RCC 7860 (cell line): ENCODE measurements at places on chromosomes 3 and 15.

- DNase-seq = no peak
These were observed 25.6 kb downstream of the IQCB1 start for GRCh38 chr3:121809249-121809648.

GRCh38 chr3:12706504-12707253 is 42.8 kb upstream of the RAF1 start:
- DNase-seq = peak; percentile 47

GRCh38 chr15:76078285-76078877 is 18.6 kb downstream of the TMEM266 start:
- no peak for DNase-seq

GRCh38 chr3:196971094-196971698 is 2.6 kb upstream of the PIGZ start:
- DNase-seq = no peak

- DNase-seq = no peak
These were observed 40.3 kb downstream of the EIF4E3 start for GRCh38 chr3:71684757-71685386.

DNA sequence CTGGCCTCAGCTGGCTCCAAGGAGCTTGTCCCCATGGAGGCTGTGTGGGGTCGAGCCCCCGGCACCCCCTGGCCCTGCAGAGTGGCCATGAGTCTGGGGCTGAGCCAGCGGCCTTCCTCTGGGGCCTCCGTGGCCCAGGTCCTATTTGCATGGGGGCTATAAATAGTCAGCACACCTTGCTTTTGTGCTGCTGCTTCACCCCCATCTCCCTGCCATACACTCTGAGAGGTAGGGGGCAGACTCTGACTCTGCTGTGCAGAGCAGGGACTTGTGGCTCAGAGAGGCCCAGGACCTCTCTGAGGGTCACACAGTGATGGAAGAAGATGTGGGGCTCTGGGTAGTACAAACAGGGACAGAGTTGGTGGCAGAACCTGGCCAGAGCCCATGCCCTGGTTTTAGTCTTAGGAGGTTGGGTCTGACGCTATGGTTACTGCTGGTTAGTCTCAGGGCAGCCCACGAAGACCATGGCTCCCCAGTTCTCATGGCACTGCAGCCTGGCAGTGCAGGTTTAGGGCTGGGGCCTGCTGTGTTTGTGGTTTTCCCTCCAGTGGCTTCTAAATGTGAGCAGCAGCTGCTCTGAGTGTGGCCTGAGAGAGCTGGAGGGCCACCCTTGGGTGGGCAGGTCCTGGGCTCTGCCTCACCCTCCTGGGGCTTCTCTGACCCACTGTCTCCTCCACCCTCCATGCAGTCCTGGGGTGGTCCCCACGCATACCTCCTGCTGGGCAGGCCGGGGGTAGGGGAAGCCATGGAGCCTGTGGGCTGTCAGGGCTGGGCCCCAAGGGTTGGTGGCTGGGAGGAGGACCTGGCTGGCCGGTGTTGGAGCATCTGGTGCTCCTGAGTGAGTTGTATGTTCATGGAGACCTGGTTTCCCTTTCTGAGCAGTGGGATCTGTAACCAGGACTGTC is 13.6 kb downstream of the PRKCD start:
- DNase-seq = no peak

DNA sequence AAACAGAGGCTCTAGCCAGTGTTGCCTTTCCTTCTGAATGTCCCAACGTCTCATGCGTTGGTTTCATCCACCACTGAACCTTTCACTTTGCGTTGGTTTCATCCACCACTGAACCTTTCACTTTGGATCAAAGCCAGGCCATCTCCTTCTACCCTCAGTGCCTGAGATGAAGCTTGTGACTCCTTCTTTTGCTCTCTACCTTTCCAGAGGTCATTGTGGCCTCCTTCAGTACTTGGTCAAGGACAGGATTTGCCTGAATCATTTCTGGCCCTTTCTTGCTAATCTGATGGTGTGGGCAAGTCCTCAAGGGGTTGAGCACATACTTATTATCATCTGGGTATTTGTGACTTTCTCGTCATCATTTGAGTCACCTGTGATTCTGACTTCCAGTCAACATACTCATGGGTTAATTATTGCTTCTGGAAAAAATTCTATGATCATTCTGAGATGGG is 50.0 kb downstream of the SELENOT start:
- peak; percentile 69 for DNase-seq

DNA sequence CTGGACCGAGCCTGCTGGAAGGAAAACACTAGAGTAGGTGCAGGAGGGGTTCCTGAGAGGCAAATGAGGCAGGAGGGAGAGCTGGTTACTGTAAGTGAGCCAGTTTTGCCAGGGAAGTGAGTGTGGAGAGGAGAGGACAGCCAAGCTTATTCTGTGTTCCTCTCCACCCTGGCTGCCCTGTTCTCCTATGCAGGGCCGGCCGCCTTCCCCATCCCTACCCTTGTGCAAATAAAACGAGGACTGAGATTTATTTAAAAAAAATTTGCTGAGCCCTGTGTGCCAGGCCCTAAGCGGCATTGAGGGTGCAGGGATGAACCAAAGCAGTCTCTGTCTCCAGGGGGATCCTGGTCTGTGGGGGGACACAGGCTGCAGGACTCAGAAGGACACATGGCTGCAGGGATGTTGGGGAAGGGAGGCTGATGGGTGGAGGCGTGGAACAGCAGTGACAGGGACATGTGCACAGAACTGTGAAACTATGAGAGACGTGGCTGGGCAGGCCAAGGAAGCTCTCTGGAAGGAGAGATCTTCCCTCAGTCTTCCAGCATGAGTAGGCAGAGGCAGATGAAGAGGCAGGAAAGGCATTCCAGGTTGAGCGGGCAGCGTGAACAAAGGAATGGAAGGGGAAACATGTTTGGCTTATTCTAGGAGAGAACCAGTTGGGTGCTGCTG is 12.1 kb downstream of the CORO2B start:
- DNase-seq = no peak

GRCh38 chr3:49500732-49501609 is 30.9 kb downstream of the DAG1 start:
- DNase-seq = peak; percentile 72

DNA sequence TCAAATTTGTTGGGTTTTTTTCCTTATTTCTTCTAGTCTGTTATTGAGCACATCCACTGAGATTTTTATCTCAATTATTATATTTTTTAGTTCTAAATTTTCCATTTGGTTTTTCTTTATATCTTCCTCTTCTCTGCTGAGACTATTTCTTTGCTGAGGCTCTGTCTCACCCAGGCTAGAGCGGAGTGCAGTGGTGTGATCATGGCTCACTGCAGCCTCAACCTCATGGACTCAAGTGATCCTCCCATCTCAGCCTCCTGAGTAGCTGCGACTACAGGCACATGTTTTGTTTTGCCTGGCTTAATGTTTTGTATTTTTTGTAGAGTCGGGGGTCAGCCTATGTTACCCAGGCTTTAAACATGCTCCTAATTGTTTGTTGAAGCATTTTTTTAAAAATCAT is 10.2 kb downstream of the CTDSPL start:
- no peak for DNase-seq

- DNase-seq = no peak
These were observed 12.7 kb upstream of the MINDY4B start for GRCh38 chr3:150917951-150918350.

DNA sequence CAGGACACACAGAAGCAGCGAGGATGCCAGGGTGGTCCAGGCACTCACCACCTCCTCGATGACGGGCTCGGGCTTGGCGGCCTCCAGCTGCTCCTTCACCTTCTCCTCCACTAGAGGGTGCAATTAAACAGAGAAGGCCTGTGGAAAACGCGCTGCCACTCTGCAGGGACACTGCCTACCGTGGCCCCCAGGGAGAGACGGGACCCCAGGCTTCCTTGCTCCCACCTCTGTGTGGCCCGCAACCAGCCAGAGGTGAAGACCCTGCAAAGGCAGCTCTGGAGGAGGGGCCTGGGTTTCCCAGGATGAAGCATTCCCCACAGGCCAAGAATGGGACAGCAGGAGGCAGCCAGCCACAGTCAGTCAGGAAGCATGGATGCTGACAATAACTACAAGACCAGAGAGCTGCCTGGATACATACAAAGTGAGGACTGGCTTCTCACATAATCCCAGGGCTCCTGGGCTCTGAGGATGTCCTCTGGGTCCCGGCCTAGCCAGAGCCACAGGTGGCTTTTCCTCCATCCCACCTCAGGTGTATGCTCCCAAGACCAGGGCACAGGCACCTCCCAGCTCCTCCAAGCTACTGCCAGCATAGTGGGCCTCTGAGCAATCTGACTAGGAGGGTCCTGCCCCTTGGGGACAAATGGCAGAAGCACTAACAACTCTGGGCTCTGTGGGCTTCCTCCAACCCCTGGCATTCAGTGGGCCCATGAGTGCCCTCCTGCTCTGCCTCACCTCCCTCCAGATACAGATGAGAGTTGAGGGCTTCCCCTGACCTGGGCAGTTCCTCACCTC is 46.2 kb downstream of the PTH1R start:
- no peak for DNase-seq

- peak; percentile 15 for DNase-seq
These were observed 245.4 kb downstream of the ULK4 start for GRCh38 chr3:41716471-41716870.

DNA sequence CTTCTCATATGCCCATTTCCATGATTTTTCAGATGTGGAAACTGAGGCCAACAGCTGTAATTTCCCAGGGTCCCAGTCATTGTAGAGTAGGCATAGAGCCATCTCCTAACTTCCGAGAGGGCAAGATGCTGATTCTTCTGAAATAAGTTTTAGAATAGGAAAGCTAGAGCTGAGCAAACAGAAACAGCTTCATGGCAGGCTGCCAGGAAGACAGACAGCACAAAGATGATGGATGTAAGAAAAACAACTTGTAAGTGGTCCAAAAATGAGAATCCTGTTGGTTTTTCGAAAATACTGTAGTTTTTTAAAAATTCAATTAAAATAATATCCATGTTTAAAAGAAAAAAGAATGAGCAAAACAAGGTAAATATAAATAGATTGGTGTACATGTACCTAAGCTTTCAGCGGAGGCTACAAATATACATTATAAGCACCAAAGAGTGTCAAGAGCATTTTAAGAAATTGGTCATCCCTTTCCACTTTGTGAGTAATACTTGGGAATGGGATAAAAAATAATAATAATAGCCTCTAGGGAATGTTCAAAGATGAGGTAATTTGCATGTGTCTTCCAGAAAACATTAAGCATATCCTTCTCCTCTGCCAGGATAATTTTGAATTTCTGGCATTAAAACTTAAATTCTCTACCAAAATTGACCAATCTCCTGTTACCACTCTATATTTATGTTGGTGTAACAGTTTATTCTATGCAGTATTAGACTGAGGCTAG is 406.6 kb downstream of the MECOM start:
- DNase-seq = no peak

DNA sequence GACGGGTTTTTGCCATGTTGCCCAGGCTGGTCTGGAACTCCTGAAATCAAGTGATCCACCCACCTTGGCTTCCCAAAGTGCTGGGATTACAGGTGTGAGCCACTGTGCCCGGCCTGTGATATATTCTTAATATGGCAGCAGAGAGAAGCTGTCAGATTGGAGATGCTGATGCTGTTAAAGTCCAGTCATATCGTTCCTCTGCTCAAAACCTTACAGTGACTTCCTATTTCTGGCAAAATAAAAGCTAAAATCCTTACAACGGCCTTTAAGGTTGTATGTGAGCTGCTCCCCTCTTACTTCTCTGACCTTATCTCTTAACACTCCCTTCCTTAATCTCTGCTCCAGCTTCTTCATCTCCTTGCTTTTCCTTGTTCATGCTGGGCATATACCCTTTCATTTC is 26.6 kb upstream of the MGA start:
- no peak for DNase-seq

DNA sequence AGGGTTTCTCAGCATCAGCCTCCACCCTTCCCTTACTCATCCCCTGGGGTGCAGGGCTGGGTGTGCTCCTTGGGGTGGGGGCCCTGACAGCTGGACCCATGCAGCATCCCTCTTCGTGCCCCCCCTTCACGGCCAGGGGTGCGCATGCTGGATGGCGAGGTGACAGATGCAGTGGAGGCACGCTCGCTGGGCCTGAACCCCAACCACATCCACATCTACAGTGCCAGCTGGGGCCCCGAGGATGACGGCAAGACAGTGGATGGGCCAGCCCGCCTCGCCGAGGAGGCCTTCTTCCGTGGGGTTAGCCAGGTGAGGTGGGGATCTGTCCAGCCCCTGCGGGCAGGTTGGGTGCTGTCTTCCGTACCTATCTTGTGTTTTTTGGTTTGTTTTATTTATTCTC is 6.3 kb upstream of the FES start:
- no peak for DNase-seq

- DNase-seq = no peak
These were observed 131.3 kb downstream of the PDE8A start for GRCh38 chr15:85112997-85113396.

- peak; percentile 91 for DNase-seq
These were observed at the start of gene TPM1 for GRCh38 chr15:63041974-63042876. Gene TPM1 (plus strand): TSS chr15:63042747. CDS start chr15:63042830, 83 bp downstream.

- no peak for DNase-seq
These were observed 128.6 kb downstream of the SLCO3A1 start for GRCh38 chr15:91981821-91982800.

GRCh38 chr3:77513542-77513941 is 473.6 kb downstream of the ROBO2 start:
- DNase-seq = no peak

- DNase-seq = no peak
These were observed 46.1 kb downstream of the CMTM6 start for GRCh38 chr3:32456429-32457130.

DNA sequence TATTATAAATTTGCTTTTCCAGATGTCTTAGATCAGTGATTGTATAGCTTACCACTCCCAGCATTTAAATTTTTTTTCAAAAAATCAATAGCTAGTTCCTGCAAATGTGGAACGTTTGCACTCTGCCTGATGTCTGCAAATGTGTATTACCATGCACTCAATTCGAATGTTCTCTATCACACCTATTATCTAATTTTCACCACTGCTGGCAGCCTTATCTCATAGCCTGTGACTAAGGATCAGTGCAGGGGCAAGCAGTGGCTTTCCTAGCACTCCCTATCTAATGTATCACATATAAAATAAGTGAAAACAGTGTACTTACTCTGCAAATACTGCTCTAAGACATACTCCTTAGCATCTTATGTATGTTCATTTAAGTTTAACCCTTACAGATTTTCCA is 196.3 kb upstream of the PLSCR5 start:
- no peak for DNase-seq

DNA sequence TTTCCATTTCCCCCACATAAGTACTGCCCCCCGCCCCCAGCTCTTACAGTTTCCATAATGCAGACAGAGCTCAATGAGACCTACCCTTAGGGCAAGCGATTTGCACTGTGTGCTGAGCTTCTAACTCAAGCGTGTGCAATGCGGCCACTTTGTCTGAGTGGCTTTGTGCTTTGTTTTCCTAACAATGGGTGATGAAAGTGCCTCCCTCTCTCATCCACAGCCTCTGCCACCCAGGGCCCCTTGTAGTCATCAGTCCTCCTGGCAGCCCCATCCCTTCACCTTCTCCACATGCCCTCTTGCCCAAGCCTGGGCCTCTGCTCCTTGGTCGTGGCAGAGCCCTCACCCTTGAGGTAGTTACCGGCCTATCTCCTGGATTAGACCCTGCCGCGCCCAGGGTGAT is 17.2 kb downstream of the DAPK2 start:
- DNase-seq = no peak

- DNase-seq = no peak
These were observed 13.9 kb upstream of the ZBBX start for GRCh38 chr3:167394003-167394402.
